ENCODE measurements at places on chromosomes 5 and 9.

DNA sequence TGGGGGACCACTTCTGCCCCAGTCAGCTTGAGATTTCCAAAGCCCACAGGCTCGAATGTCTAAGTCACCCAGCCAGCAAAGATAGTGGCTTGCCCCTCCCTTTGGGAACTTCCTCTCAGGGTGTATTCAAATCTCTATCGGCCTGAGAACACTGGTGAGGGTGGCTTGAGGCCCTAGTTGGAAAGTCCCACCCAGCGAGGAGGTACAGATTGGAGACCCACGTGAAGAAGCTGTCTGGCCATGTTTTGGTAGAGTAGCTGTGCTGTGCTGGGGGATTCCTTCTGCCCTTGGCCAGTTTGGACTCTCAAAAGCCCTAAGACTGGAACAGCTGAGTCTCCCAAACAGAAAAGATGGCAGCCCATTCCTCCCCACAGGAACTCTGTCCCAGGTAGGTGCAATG is 172.7 kb upstream of the RIOK2 start:
- no peak for DNase-seq

- no peak for DNase-seq
Measured at GRCh38 chr9:131385296-131385695, 8.6 kb upstream of the PRRC2B start.

- peak; percentile 77 for DNase-seq
Measured at GRCh38 chr5:1174122-1174936, 27.1 kb upstream of the SLC6A19 start.

DNA sequence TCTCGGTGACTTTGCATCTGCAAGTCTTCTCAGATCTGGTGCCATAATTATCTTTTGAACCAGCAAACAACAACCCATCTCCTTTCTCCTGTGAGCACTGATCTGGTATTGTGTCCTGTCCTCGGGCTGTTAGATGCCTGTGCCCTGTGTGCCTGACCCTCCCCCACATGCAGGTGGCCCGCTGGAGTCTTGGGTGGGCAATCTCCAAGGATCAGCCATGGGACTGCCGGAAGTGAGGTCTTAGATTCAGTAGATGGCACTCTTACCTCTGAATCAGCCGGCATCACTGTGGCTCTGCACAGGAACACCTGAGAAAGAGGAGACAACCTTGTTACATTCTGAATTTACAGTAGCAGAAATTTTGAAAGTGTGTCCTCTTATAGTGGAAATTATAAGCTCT is 172.4 kb downstream of the IRX2 start:
- DNase-seq: no peak

- DNase-seq: no peak
Measured at GRCh38 chr5:59342181-59342580, 551.3 kb downstream of the PDE4D start.

GRCh38 chr5:37005946-37006540 is 129.5 kb downstream of the NIPBL start:
- no peak for DNase-seq

DNA sequence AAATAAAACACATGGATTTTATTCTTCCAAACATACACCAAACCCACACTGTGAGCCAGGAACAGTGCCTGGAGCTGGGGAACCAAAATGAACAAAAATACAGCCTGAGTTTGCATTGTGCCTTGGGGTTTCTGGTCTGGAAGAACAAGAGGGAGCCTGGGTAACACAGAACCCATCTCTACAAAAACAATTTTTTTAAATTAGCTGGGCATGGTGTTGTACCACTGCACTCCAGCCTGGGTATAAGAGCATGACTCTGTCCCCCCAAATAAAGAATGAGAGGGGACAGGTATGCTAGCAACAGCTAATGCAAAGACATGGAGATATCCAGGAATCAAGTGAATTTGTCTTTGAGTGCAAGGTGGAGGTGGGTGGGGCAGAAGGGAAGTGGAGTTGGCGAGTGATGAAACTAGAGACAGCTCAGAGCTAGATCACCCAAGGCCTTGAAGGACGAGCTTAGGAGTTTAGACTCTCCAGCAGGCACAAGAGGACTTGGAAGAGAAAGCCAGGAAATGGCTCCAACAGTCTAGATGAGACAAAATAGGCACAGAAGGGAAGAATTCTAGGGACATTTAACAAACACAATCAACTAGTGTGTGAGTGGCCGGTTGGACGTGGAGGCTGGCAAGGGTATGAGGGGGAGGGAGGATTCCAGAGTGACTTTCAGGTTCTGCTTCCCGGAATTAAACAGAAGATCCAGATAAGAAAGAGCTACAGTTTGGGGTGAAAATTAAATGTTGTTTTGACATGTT is 47.4 kb downstream of the FNBP1 start:
- no peak for DNase-seq

DNA sequence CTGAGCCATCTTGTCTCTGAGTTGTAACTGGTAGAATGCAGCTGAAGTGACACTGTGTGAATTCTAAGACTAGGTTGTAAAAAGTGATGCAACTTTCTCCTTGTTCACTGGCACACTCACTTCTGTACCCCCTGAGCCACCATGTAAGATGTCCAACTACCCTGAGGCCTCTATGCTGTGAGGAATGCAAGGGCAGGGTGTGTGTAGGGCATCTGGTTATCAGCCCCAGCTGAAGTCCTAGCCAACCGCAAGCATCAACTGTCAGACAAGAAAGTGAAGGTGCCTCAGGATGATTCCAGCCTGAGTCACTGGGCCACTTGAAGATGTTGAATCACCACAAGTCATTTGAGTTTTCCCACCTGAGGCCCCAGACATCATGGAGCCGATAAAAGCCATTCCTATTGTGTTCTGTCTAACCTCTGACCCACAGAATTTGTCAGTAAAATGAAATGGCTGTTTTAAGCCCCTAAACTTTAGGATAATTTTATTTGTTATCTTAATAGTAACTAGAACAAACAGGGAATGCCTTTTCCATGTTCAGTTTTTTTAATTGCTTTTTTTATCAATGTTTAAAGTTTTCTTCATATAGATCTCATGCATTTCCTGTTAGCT is 18.7 kb upstream of the RHOBTB3 start:
- DNase-seq: peak; percentile 99

DNA sequence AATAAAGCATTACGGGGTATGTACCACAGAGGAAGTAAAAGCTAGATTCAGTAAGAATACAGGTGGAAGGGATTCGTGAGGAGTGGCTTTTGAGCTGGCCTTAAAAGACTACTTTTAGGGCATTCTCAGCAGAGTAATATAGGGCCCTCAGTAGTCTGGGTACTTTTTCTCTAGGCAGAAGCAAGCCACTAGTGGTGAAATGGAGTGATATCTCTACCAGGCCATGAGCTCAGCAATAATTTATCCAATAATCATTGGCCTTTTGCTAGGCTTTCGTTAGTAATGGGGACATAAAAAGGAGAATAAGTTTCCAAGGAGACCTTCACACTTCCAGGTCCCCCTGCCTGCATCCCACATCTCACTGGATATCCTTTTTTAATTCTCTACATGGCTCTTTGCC is 1.7 kb downstream of the POLR3G start:
- no peak for DNase-seq

DNA sequence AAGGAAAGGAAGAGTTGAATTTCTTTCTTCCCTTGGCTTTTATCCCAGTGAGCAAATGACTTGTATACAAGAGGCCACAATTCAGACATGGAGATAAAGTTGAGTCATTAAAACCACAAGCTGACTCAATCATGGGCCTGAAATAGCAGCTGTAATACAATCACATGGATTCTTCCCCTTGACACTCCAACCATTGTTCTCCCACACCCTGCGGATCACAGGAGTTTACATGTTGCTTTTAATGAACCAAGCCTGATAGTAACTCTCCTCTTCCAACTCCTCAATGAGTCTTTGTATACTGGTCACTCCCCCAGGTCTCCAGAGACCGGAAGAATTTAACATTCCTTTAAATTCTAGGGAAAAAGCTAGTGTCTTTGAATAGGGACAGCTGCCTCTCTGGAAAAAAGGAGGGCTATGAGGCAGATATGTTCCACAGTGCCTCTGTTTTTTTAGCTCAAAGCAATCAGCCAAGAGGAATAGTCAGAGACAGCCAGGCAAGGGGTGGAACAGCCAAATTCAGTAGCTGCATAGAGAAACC is 32.4 kb downstream of the PCDHGC5 start:
- DNase-seq: peak; percentile 96

DNA sequence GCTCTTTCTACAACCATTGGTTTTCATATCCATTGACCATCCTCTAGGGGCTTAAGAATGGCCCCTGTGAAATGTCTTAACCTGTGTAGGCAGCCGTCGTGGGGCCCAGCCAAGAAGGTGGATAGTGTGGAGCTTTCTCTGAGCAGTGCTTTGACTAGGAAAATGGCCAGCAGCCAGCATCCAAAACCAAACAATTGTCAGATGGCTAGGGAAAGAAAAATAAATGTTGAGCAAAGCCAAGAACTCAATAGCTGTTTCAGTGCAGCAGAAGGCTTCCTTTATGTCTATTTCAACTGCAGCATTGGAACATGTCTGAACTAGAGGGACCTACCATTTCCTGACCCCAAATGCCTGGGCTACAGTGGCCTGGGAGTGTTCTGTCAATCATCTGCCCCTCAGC is 374.9 kb downstream of the TLE4 start:
- no peak for DNase-seq

DNA sequence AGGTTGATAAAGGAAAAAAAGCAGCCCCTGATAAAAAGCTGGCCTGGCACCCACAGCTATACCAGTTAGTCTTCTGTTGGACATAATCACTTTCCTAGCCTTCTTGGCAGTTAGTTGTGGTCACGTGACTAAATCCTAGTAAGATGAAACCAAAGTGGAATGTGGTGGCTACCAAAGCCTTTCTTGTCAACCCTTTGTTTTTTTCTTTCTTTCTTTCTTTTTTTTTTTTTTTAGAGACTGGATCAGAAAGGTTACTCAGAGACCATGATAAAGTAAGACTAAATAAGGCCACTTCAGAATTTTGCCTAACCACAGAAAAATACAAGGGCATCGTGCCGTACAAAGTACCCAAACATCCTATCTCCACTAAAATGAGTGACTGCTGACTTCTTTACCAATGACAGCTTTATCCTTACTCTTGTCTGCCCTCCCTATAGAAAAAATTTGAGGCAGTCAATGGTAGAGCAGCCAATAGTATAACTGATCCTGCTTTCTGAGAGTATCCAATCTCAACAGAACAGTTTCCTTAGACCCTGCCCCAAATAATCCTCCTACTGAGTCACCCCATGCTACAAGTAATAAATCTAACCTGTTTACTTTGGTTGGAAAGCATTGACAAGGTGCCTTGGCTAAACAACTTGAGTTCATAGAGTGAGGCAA is 14.2 kb upstream of the KIF27 start:
- DNase-seq: peak; percentile 76

DNA sequence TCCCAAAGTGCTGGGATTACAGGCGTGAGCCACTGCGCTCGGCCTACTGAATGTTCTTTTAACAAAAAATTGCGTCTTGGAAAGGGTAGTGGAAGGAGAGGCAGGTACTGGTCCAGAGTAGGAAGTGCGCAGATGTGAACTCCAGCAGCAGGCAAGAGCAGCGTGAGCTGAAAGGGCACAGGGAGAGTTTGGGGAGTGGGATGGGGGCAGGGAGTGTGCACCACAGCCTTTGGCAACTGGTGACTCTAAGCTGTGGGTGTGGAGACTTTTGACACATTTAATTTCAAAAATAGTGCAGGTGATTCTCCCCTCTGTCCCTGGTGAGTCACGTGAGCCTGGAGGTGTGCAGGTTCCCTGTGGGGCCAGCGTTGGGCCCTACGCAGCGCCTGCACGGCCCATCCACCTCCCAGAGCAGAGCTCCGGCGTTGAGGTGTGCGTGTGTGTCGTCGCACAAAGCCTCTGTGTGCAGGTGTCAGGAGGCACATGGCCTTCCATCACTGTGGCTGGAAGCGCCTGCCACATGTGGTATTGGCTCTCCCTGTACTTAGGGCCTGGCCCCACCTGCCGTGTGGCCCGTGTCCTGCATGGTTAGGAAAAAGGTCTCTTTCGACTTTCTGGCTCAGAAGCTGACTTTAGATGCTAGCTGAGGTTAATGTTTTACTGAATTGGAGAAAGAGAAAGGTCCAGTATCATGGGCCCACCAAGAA is 11.5 kb downstream of the SQSTM1 start:
- no peak for DNase-seq

GRCh38 chr5:92206681-92207080 is 823.6 kb upstream of the ARRDC3 start:
- DNase-seq: no peak

GRCh38 chr5:95966005-95966404 is 4.4 kb upstream of the ELL2 start:
- no peak for DNase-seq

GRCh38 chr5:138230261-138230660 is 17.1 kb upstream of the CDC23 start:
- no peak for DNase-seq

GRCh38 chr5:87151547-87151946 is 116.1 kb upstream of the RASA1 start:
- peak; percentile 6 for DNase-seq

DNA sequence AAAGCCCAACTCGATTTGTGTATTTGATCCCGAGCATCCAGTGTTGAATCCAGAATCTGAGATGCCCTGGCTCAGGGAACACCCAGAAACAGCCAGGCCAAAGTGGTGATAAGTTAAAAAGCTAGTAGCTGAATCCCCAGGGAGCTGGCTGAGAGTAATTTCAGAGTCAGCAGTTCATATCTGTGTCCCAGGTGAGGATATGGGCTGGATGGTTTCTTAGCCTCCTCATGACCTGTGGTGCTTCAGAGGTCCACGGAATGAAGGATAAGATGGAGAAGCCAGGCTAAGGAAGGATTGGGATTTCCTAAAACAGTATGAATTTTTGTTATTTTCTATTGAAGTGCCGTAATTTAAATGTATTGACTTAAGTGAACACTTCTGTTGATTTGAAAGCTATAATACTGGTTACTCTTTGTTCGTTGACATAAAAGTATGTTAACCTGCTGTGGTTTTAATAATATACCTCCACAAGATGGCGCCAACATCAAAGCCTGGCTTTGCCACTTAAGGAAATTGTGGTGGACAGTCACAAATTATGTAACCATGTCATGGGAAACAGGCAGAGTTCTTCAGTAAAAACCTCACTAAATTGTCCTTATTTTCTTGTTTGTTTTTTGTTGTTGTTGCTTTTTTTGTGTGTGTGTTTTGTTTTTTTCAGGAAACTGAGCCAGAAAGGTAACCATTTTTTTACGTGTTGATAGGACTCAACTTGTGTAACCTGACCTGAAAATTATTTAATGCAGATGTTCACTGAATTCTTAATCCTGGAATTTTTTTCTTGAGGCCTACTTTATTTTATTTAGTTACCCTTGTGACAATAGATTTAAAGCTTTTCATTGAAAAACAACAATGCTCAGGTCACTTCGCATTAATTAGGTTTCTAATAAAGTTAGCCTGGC is 11.4 kb downstream of the MTAP start:
- peak; percentile 75 for DNase-seq

DNA sequence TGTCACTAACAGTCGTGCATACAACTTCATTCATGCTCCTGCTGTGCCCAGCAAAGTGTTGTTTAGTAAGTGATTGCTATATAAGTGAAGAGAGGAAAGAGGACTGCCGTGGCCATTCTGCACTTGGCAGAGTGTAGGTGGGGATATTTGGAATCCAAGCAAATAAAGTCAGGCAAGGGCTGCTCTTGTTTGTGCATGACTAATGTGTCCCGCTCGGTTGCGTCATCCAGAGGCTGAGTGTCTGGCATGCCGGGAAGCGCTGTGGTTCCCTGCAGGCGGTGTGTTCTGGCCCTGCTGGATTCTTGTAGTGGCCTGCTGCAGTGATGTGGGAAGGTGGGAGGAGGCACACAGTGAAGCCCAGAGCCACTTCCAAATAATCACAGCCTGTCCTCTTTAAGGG is 136.9 kb upstream of the ANKH start:
- peak; percentile 99 for DNase-seq
